ENCODE measurements at places on chromosomes 1 and 21. TPM values are rescaled to one million over a fixed set of nuclear protein-coding genes. Genes with fewer than 3 reads are reported as not detected.

Gene BRWD1
- 18.5 TPM for total RNA-seq

Gene OR2T33
- total RNA-seq: not detected

Gene GUCA2A
- total RNA-seq: not detected

Gene ACKR1
- total RNA-seq: not detected

Gene SLC44A5
- total RNA-seq: 1.4 TPM

Gene NFASC
- 0.41 TPM for total RNA-seq

Gene ELAPOR1
- 0.75 TPM for total RNA-seq

Gene CRYAA
- not detected for total RNA-seq

Gene MAB21L3
- total RNA-seq: 0.07 TPM

- DNase-seq: no peak
These were observed 1260.6 kb upstream of the ADGRL2 start for GRCh38 chr1:80540149-80540548.

GRCh38 chr1:42081475-42081874, 71.7 kb upstream of the GUCA2B start:
- no peak for DNase-seq

DNA sequence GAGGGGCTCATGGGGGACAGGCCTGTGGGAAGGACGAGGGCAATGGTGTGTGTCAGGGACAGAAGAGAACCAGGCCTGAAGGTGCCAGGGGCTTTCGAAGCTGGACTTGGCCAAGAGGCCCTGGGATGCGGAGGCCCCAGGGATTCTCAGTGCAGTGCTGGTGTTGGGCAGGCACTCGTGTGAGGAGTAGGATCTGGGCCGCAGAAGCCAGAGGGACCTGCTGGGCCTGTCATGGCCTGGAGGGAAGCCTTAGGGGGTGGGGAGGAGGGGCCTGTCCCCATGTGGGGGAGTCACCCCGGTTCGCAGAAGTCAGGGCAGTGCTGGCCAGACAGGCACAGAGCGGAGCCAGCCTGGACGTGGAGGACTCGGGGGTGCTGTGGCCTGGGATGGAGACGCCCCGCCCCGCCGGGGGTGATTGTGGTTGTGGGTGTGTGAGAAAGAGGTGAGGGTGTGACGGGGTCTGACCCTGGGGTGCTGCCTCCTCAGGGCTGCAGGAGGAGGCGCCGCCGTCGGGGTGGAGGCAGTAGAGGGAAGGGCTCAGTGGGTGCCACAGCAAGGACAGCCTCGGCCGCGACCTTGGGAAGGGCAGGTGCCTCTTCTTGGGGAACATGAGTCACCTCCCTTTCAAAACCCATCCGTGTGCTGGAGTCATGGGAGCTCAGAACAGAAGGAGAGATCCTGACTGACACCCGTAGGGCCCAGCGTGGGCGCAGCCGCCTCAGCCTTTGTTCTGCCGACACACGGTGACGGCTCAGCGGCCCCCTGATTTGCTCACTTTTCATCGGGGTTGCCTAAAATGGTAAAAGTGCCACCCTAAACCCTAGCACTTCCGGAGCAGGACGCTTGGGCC, 33.9 kb downstream of the FAAP20 start:
- no peak for DNase-seq

DNA sequence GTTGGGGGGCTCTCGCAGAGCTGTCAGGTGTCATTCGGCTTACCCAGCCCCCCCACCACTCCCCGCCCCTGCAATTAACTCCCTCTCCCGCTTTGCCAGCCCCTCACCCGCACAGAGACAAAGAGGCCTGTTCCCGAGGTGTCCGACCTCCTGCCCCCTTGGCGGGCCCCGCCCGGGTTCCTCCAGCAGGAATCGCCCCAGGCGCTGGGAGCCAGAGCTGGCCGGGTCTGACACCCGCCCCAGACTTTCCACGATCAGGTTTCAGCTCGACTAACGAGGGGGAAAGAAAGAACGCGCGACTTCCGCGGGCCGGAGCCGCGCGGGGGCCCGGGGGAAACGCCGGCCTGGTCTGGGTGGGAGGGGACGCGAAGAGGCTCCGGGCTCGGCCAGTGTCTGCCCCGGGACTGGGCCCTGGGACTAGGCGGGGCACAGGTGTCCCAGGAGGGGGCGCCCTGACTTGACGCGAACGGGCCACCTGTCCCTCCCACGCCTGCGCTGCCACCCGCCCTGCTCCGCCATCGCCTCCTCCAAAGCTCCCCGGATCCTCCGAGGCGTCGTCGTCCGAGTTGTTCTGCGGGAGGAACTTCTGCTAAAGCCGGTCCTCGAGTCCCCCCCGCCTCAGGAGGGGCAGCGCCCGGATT, 36.4 kb upstream of the HHAT start:
- peak; percentile 10 for DNase-seq

GRCh38 chr1:153250166-153250565, 9.3 kb upstream of the LORICRIN start:
- no peak for DNase-seq

DNA sequence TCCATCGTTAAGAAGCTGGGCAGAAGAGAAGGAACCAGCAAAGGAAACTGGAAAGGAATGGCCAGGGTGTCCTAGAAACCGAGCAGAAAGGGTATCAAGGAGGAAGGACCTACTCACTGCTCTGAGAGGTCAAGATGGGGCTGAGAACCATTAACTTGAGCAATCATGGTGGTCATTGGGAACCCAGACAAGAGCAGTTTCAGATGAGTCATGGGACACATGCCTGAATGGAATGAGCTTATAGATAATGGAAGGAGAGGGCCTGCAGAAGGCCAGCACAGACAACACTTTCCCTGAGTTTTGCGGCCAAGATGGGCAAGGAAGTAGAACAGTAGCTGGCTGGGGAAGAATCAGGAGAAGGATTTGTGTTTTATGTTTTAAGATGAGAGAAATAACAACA, 383.2 kb downstream of the KIF26B start:
- peak; percentile 5 for DNase-seq

- DNase-seq: peak; percentile 49
These were observed 52.0 kb upstream of the TMPRSS2 start for GRCh38 chr21:41559658-41560631.

- no peak for DNase-seq
These were observed 28.0 kb upstream of the KCNA10 start for GRCh38 chr1:110547017-110547416.

GRCh38 chr1:44803312-44804095, 3.3 kb downstream of the PLK3 start:
- no peak for DNase-seq

- no peak for DNase-seq
These were observed 9.2 kb downstream of the MX2 start for GRCh38 chr21:41370840-41371684.

GRCh38 chr1:50959303-50959912, 659 bp downstream of the FAF1 start:
- peak; percentile 43 for DNase-seq

- DNase-seq: no peak
These were observed 64.3 kb upstream of the MORC3 start for GRCh38 chr21:36255663-36256062.

DNA sequence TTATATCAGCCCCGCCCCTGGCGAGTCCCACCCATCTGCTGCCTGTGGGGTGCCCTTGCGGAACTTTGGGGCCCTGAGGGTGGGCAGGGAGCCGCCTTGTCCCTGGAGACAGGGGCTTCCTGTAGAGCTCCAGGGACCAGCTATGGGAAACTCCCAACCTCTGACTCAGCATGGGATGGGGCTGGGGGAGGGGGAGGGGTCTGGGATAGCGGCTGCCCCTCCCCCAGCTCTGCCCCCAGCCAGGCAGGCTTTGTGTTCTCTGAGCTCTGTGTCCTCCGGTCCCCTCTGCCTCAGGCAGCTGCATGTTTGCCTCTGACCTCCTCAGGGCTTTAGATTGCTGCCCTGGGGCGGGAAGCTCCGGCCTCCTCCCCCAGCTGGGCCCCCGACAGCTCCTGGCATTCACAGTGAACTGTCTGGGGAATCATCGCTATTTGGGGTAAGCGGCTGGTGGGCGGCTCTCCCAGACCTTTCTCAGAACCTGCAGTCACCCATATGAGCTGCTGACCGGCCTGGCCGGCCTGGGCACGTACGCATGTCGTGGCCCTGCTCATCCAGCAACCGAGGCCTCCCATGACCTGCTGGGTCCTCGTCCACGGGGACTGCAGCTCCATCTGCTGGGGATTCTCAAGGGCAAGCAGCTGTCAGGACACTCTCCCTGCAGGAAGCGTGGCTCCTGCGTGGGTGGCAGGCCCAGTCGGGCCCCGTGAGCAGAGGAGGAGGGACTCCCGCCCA, 17.1 kb downstream of the ARHGEF16 start:
- DNase-seq: no peak

- no peak for DNase-seq
These were observed 5.5 kb upstream of the PTGER3 start for GRCh38 chr1:71053146-71053545.

- DNase-seq: no peak
These were observed 152.8 kb downstream of the FOXD2 start for GRCh38 chr1:47590523-47591225.

GRCh38 chr1:46582972-46583371, 21.1 kb downstream of the MKNK1 start:
- no peak for DNase-seq

GRCh38 chr1:216902669-216903381, 179.6 kb upstream of the ESRRG start:
- peak; percentile 99 for DNase-seq

DNA sequence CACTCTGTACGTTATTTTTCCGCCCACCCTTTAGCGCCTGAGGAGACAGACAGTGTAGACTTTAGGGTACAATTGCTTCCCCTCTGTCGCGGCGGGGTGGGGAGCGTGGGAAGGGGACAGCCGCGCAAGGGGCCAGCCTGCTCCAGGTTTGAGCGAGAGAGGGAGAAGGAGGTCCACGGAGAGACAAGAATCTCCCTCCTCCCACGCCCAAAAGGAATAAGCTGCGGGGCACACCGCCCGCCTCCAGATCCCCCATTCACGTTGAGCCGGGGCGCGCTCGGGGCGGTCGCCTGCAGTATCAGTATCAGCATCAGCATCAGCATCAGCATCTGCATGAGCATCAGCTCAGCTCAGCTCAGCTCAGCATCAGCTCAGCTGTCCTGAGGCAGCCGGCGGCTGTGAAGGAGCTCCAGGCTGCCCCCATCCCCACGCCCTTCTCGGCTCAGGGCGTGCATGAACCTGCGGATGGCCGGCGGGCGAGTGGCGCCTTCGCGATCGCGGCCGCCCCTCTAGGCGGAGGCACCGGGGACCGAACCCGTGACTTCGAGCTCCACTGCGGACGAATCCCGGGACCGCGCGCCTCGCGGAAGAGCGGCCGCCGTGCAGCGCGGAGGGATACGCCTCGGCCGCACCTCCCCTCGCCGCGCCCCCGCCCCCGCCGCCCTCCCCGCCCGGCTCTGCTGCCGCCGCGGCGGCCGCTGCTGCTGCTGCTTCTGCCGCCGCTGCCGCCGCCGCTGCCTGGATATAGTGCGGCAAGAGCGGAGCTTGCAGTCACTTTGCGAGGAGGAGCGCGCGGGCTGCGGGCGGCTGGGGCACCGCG, at the start of gene NCAM2:
Gene NCAM2, plus strand, starts transcription at position 774 of the 820 bp plus-strand sequence.
- peak; percentile 22 for DNase-seq

GRCh38 chr1:91879733-91880132, 6.2 kb downstream of the TGFBR3 start:
- DNase-seq: no peak

- no peak for DNase-seq
These were observed 146.9 kb upstream of the IRF2BP2 start for GRCh38 chr1:234756857-234757256.

DNA sequence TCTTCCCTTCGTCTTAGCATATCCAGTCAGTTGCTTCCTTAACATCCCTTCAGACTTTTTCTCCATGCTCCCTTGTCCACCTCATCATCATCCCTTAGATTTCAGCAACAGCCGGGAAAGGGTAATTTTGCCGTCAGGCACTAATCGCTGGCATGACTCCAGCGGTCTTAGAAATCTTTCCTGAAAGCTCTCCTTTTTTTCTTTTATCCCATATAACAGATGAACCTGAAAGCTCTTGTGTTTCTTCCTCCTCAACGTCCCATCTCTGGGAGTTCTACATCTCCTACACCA, 10.4 kb upstream of the BOLA1 start:
- no peak for DNase-seq

DNA sequence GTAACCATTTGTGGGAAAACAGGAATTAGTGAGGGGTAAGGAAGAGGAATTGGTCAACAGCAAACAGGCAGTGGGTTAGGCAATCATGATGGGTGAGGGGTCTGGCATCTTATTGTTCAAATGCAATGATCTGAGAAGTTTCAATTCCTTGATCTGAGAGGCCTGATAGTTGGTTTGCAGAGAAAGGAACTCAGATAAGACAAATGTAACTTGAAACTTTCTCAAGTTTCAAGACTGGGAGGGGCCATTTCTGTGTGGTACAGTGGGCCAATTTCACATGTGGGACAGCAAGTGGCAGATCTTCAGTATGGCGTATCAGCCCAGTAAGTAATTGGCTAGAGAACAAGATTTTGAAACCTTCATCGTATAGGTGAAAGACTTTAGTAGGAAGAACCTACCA, 102.5 kb downstream of the XPR1 start:
- DNase-seq: peak; percentile 5
